ENCODE measurements at places on chromosomes 2 and 18.

DNA sequence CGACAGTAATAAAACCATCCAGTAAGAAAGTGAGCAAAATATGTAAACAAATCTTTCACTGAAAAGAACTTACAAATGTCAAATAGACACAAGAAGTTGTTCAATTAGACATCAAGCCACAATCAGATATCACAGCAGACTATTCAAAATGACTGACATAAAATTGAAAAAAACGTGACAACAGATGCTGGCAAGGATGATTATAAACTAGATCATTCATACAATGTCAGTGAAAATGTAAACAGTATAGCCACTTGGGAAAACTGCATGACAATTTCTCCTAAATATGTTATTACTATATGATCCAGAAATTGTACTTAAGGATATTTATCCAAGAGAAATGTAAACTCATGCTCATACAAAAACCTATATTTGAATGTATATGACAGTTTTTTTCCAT is 609.4 kb upstream of the CNTNAP5 start:
- no peak for DNase-seq

GRCh38 chr2:165082479-165082878 is 121.4 kb downstream of the SCN3A start:
- no peak for DNase-seq

DNA sequence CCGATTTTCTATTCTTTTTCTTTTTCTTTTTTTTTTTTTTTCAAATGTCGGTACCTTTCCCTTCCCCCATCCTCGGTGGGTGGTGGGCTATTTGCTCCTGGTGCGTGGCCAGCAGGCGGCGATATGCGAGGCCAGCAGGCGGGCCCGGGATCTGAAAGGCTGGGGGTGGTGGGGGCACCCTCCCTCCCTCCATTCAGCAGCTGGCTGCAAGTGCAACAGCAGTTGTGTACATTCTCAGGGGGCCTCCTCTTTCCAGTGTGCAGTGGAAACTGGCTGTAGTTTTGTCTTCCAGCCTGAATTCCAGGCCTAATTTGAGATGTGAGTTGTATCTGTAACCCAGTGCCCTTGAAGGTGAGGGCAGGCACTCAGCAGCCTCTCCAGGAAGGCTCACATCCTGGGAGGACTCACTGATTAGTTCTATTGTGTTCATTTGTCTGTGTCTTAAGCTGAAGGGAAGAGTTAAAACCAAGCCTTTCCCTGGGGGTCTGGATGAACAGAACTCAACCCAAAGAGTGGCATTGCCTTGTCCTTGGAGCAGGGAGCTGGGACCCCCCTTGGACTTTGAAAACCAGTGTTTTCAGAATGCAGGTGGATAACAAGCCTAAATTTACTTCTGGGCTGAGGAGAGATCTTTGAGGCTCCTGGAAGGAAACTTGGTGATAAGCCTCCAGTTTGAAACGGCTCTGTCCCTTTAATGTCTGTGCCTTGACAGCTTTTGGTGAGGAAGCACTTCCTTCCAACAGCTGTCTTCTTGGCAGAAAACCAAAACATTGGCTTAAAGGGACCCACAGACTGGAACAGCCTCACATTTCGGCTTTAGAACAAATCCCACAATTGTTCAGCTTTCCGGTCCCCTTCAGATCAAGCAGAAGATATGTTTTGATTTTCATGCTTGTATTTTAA is 3.3 kb downstream of the MYCN start:
- no peak for DNase-seq

DNA sequence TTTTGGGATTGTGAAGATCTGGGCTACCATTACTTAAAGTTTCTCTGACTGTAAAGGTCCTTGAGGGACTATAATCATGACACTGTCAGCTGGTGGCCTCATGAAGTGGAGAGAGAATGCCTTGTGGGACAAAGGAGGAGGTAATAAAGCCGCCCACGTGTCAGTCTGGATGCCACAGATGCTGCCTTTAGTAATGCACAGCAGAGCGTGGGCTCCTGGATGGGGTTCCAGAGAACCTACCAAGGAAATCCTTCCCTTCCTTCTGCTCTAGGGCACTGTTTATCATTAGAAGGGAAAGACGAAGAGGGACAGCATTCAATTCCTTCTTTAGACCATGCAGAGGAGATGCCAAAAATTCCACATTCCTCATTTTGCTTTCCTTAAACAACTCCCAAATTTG is 63.5 kb downstream of the COL5A2 start:
- no peak for DNase-seq

DNA sequence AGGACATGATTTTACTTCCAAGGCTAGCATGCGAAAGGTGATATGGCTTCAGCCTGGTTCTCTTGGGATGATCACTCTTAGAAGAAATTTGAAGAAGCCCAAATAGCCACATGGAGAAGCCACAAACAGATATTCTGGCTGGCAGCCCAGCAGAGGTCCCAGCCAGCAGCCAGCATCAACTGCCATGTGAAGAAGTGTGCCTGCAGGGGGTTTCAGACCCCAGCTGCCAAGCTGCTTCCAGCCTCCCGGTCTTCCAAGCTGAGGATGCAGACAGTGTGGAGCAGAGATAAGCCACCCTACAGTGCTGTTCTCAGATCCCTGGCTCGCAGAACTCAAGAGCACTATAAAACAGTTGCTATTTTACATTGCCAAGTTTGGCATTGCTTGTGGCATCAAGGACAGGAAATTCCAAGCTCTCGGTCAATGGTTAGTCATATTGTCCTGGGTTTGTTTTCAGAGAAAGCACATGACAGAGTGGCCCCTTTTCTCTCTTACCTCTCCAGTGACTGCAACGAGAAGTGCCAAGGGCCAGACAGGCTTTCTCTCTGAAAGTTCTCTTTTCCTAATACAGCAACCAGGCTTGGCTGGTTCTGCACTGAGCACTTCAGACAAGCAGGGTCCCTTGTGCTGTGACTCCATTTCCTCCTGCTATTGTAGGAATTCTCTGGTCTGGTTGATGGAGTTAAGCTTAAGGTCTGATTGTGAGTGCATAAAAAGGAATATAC is 223.7 kb downstream of the ANKRD30B start:
- DNase-seq: no peak

GRCh38 chr2:200905618-200906296 is 16.6 kb downstream of the NIF3L1 start:
- peak; percentile 87 for DNase-seq

- DNase-seq: no peak
Measured at GRCh38 chr2:187497858-187498463, 49.9 kb upstream of the CALCRL start.

DNA sequence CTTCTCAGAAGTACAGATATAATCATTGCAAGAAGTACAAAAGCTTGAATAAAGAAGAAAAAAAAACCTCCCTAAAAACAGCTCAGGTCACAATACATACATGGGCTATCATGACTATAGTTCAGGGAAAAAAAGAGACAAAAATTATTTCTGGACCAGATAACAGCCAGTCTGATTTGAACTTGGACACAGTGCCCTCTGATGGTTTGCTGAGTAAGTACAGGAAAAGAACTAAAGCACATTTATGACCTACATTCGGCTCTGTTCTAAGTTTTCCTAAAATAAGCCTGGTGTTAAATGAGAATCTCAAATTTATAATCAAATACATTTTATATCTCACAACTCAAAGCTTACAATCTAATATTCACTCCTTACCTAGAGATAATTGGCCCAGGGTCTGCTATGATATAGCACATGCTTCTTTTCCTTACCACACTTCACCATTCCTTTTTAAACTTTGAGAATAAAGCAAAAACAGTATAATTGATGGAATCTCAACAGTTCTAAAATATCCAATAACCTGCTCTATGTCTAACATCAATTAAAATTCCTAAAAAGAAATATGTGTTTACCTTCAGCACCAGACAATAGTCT is 81.1 kb downstream of the RAPH1 start:
- no peak for DNase-seq

- no peak for DNase-seq
Measured at GRCh38 chr18:13375302-13376255, 157.0 kb downstream of the LDLRAD4 start.

GRCh38 chr2:110843959-110844510 is 111.7 kb downstream of the ACOXL start:
- DNase-seq: no peak

DNA sequence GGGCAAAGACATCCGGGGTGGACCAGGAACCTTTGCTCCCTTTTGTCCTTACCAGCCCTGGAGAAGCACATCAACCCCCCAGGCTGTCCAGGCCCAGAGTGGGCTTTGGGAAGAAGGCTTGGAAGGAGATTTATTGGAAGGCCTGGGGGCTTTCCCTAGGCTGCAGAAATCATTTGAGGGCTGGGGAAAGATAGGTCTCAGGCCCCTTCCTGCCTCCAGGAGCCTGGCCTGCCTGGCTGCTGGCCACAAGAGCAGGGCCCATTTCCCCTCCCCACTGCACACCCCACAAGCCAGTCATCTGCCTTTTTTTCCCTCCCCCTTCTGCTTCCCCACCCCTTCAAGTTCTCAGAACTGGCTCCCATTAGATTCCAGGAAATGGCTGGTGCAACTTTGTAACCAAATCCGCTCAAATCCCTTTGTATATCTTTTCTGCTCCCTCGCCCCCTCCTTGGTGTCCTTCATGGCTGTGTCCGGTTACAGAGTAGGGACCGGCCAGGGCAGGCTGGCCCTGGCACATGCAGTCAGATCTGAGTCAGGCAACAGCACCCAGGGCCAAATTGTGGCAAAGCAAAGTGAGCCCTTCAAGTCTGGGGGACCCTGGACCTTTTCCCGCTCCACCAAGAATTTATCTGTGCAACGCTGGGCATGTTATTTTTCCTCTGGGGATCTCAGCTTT is 20.8 kb upstream of the TNP1 start:
- DNase-seq: no peak

DNA sequence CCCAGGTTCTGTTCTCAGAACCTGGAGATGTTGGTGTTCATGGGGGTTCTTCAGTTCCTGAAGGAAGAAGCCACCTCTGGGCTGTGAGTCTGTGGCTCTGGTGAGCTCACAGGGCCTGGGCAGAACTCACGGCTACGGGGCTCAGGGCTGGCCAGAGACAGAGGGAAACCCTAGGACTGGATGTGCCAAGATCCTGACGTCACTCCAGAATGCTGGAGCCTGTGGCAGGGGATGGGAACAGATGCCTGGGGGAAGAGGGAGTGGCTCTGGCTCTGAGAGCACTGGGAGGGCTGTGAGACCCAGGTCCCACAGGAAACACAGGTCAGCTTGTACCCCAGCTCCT is at the start of gene OTOF:
Gene OTOF, minus strand, starts transcription at position 214 of the 343 bp plus-strand sequence.
- DNase-seq: no peak

- DNase-seq: no peak
Measured at GRCh38 chr2:227052879-227053278, 111.1 kb downstream of the COL4A4 start.

DNA sequence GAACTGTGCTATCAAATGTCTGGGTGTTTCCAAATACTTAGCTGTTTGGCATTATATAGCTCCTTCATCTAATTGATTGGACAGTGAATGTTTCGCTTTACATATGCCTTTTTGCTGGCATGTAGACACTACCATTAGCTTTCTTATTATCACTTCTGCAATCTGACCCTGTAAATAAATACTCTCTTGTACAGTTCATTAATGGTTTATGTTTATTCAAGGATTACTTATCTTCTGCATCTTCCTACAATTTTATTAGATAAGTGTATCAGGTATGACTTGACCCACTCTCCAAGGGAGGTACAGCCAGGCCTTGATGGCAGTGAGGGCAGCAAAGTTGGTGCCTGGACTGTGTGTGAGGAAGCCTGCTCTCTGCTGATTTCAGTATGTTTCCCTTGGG is 614.1 kb upstream of the SETBP1 start:
- DNase-seq: no peak

GRCh38 chr2:166472332-166472731 is 21.7 kb downstream of the SCN7A start:
- no peak for DNase-seq

GRCh38 chr2:29628862-29629261 is 292.5 kb downstream of the ALK start:
- DNase-seq: no peak

- DNase-seq: no peak
Measured at GRCh38 chr2:148756292-148756975, 111.9 kb downstream of the EPC2 start.

DNA sequence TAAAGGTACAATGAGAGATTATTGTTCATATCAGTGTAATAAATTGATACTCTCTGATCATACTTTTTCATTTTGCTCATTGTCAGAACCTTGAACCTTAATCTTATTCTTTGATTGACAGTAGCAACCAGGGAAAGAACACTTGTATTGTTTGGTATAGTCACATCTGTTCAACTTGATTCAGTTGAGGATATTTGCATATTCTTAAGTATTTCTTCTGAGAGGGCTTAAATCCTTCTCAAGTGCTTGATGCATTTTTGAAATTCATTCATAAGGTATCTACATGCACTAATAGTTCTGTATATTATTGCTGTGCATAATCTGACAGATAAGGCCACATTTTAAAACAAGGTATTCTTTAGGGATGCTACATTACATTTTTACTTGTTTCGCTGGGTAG is 118.9 kb downstream of the EHBP1 start:
- no peak for DNase-seq

DNA sequence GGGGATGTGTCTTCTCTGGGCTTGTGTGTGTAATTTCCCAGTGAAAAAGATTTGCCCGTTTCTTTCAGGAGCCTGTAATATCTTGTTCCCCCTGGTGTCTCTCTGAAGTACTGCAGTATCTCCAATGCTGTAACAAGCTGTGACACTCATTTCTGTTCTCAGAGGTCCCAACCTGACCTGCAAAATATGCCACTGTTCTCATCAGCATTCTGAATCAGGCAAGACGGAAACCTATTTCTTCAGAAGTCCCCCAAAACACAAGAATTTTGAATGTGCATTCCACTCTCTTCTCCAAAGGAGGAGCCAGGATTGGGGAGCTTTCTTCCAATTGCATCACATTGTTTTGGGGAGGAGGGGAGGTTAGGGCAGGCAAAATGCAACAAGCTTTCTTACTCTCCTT is 77.0 kb upstream of the CNGA3 start:
- no peak for DNase-seq

DNA sequence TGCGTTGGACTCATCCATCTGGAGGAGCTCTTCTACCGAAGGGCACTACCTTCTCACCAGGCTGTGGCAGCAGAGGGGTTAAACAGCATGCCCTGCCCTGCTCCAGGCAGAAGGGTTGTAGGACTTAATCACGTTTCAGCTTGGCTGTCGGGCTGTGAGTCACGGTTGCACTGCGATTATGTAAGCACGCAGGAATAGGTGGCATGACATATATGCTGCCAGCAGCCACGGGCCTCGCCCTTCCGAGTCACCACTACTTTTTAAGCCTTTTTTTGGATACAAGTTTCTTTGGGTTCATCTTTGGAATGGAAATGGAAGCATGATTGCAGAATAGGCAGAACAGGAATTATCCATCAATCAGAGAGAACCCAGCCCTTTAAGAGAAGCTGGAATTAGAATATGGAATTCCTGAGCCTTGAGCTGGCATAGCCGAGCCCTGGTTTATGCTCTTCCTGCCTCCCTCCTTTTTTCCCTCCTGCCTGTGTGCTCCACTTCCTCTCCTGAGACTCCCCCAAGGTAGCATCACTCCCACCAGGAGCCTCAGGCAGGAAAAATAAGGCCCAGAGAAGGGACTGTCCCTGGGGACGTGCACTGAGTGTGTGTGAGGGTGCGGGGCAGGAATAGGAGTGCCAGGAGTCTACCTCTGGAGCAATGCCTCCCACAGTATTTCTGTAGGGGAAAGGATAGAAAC is 86.8 kb downstream of the SEMA4F start:
- no peak for DNase-seq

All from spleen (tissue), 13 donors.